ENCODE measurements at places on chromosomes 4 and X.

DNA sequence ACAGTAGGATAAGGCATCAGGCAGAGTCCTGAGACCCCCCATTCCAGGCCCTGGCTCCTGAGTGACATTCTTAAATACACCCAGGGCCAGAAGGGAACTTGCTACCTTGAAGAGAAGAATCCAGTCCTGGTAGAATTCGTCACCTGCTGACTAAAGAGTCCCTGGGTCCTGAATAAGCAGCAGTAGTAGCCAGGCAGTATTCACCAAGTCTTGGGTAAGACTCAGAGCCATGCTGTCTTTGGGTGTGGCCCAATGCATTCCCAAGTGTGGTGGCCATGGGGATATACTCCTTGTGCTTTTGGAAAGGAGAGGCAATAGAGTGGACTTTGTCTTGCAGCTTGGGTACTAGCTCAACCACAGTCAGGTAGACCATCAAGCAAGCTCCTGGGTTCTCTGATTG, 359.1 kb downstream of the DMD start:
- DNase-seq, result no peak

DNA sequence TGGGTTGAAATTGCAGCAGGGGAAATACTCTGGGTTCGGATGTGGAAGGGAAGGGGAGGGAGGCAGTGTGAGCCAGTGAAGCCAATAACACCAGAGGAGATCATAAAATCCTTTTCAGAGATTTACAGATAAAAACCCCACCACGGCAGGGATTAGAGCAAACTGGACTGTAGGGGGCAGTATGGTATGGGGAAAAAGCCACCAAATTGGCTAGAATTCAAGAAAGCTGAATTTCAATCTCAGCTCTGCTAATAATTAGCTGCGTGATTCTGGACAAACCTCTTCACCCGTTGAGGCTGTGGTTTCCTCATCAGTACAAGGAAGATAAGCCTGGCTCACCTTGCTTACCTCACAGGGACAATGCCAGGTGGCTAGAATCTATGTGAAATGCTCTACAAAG, 108.1 kb downstream of the ATG4A start:
- DNase-seq, result no peak

DNA sequence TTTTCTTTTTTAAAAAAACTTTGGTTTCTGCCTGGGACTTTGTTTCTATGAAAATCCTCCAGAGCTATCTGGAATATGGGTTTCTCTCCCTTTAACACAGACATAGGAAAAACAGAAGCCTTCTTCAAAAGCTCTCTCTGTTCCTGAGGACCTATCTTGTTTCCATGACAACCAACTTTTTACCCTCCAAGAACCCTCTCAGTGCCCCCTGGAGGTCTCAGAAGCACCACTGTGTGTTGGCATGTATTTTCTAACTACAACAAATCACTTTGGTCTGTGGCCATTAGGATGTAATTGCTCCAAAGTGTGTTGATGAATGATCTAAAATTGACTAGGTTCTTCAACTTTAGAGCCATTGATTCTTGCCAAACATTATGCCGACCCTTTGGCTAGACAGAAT, 1331.6 kb downstream of the ADGRL3 start:
- DNase-seq, result no peak

DNA sequence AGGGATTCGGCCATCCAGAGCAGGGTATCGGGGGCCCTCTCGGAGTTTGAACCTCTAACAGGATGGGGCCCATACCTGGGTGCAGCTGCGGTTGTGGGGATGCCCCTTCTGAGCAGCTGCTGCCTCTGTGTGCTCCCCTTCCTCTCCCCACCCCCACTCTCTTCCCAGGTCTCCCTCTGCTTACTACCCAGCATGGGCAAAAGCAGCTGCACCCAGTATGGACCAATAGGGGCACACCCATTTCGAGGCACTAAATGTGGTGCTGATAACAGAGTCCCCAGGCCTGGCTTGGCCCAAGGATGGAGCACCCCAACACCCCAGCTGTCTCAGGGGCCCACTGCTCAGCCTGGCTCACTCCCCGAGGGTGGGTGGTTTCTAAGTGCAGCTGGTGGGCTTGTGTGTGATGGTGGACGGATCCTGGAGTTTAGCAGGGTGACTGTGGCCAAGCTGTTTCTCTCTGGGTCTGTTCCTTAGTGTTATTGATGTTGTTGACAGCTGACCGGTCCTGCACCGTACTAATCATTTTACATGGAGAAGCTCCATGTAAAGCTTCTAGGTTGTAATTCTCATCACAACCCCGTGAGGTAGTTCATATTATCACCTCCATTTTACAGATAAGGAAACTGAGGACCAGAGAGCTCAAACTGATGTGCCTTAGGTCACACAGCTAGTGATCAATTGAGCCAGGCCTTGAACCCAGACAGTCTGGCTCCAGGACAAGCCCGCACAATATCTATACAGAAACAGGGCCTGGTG, 13.1 kb upstream of the KIAA0232 start:
- no peak for DNase-seq

DNA sequence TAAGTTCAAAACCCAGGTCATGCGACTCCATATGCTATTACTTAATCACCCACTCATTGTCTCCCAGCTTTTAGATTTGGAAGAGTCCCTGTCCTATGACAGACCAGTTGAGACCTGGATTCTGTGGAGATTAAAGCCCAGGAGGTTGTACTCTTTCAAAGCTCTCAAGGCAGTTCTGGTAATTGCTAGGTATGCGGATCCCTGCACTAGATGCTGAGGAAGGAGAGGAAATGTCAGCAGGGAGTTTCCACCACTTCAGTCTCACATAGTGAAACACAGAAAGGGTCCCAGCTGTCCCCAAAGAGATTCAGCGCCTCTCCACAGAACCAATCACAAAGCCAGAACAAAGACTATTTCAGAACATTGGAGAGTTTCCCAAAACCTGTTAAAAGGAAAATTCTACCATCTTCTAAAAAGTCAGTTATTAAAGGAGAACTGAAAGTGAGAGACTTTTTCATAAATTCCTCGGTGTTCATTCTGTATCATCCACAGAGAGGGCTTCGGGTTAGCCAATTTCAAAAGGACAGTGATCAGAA, 53.4 kb downstream of the IRF2 start:
- no peak for DNase-seq

GRCh38 chr4:3026540-3026939, 47.8 kb downstream of the HTT-AS start:
- no peak for DNase-seq

- DNase-seq, result no peak
These were observed 265.5 kb downstream of the ARHGAP24 start for GRCh38 chr4:85740431-85740861.

- DNase-seq, result no peak
These were observed 705.5 kb downstream of the ARAP2 start for GRCh38 chr4:35538807-35539206.

DNA sequence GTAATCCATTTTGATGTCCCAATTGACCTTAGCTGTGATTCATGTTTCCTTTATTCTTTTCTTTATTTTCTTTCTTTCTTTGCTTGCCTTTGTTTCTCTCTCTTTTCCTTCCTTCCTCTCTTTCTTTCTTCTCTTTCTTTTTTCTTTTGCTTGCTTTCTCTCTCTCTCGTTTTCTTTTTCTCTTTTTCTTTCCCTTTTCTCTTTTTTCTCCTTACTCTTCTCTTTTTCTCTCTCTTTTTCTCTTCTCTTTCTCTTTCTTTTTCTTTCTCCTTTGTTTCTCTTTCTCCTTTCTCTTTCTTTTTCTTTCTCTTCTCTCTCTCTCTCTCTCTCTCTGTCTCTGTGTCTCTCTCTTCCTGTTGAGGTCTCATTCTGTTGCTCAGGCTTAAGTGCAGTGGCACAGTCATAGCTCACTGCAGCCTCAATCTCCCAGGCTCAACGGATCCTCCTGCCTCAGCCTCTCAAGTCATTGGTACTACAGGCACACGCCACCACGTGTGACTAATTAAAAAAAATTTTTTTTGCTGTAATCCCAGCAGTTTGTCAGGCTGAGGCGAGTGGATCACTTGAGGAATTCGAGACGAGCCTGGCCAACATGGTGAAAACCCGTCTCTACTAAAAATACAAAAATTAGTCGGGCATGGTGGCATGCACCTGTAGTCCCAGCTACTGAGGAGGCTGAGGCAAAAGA, 8.0 kb upstream of the DHRSX start:
- DNase-seq, result no peak
